SIG-M5 (cell line): ENCODE measurements at places on chromosomes 4 and X.

GRCh38 chrX:63755892-63756291 is 29.1 kb downstream of the ARHGEF9 start:
- DNase-seq, result no peak

DNA sequence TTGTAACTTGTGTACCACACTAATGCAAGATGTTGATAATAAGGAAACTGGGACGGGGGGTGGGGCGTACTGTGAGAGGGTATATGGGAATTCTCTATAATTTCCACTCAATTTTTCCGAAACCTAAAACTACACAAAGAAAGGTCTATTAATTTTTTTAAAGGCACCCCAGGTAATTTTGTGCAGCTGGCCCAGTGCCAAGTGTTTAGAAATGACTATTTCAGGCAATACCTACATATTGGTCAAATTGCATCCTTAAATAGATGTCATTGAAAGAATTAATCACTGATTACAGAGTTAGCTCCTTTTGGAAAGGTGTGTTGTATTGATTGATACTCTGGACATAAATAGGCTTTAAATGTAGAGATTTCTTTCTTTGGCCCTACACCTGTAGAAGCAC is 10.1 kb upstream of the MTMR1 start:
- no peak for DNase-seq

GRCh38 chr4:98838531-98838930 is 90.4 kb downstream of the EIF4E start:
- DNase-seq, result no peak

DNA sequence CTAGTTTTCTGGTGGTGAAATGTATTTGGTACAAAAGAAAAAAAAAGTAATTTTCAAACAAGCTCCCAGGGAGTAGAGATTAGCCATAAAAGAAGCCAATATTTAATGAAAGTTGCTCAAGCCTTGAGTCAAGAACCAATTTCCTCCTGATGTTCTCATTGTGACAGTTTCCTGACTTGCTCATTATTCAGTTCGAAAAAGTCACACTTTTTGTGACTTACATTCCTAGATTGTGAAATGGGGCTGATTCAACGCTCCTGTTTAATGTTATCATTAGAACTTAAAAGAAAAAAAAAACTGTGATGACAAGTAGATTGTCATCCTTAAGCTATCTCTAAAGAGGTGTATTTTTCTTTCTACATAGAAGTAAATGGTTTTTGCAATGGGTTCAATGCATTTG is 122.6 kb upstream of the BMPR1B start:
- no peak for DNase-seq

DNA sequence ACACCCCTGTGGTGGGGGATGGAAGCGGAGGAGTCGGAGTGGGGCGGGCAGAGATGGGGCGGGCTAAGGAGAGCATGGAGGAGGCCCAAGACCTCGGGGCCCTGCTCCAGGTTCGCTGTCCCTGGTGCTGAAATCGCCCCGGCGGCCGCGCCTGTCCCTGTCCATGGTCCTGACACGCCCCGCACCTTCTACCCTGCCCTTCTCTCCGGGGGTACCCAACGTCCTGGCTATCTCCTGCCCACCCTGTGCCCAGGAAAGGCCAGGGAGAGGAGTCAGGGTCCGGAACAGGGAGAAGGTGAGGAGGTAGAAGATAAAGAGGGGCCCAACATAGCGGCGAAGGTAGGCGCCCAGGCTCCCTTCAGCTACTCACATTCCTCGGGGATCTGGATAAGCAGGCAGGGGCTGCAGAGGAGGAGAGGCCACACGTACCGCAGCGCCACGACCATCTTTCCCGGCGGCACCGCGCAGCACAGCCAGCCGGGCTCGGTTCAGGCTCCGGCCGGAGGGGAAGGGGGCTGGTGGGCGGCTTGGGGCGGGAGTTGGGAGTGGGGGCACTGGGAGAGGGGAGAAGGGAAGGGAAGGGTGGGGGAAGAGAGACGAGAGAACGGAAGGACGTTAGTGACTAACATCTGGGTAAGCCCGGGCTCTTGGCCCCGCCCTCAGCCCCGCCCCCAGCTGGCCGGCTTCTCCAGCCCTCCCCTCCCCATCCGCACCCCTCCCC is 10.4 kb downstream of the L1CAM start:
- DNase-seq, result no peak

- DNase-seq, result no peak
Observed at GRCh38 chrX:38649221-38649620, 87.9 kb downstream of the TSPAN7 start.

DNA sequence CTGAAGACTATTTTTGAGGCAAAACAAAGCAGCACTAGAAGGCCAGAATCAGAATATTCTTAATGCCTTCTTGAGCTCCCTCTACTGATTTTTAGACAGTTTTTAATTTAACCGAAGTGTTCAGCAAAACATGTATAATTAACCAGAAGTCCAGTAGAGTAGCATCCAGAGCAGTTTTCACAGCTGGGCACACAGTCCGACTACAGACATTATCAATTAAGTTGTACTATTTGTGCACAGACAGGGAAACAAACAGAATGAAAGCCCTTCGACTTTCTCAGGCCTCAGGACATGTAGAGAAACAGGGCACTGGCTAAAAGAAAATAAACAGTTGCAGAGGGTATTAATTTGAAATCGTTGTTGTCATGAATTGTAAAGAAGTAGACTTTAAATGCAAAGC is 11.9 kb downstream of the FSTL5 start:
- DNase-seq, result no peak

- no peak for DNase-seq
Observed at GRCh38 chrX:145848448-145848847, 30.8 kb downstream of the SLITRK2 start.

DNA sequence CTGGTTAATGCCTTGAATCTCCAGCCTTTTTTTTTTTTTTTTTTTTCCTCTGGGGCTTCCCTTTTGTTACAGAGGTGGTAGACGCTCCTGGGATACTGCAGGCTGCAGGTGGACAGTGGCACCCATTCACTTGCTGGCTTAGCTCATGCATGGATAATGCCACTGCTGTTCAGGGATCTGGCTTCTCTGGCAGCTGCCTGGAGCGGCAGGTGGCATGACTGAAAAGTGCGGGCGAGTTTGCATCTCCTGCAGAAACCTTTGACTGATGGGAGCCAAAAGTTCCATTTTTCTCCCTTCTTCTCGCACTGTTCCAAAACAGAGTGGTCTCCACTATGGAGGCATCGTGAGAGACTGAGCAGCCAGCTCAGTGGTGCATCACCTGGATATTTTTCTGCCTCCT is 5.9 kb upstream of the STIM2 start:
- no peak for DNase-seq

GRCh38 chr4:150136036-150136435 is 57.8 kb downstream of the DCLK2 start:
- DNase-seq, result no peak

DNA sequence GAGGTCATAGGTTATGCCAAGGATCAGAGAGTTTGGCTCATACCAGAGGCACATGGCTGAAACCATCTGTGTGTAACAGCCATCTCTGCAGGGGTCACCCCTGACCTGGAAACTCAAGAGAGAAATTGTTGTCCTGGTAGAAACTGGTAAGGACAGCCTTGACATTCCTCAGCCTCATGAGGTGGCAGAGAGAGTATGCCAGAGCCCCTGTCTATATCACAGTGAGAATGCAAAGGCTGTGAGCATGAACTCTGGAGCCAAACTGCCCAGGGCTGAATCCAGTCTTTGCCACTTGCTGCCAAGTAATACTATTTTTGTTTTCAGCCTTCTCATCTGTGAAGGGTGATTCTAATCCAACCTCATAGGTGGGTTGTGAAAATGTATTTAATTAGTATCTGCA is 37.1 kb upstream of the CCDC149 start:
- no peak for DNase-seq

DNA sequence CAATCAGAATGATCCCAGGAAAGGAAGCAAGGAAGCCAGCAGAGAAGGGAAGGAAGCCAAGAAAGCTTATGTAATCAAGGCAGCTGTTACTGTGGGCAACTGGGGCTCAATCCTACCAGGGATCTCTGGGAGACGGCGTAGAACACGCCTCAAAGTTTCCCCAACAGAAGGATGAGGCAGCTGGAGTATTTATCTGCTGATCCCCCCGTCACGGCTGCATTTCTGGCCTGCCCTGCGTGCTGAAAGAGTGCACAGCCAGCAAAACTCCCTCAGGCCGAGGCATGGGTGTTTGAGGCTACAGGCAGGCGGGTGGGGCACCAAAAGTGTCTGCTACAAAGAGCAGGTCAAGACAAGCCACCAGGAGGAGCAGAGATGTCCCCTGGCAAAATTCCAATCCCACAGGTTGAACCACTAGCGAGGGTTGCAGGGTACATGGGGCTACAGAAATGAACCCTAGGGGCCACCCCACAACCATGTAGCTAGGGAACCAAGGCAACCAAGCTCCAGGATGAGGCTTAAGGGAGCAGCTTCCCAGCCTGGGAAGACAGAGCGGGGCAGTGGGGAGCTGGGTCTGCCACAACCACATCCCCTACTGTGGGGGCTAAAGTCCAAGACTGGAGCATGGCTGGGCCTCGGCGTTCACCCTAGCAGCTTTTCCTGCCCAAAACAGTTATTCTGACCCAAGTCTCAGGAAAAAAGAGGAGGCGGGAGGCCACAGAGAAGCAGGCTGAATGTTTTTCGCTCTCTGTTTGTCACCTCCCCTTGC is 113.4 kb downstream of the BCOR start:
- DNase-seq, result no peak

DNA sequence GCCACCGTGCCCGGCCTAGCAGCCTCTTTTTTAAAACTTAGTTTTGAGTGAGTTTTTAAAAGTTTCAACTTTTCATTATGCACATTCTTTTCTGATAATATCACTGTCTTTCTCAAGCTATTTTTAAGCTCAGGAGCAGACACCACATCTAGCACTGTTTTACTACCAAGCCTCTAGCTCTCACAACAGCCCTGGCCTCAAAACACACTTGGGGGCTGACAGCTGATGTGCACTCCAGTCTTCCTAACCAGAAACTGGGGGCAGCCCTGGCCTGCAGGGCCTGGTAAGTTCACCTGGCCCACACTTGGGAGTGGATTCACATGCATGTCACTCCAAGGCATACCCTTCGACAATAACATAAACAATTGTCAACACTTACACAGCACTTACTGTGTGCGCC is 34.0 kb downstream of the CENPU start:
- no peak for DNase-seq

- no peak for DNase-seq
Observed at GRCh38 chrX:17860179-17860780, 818 bp downstream of the RAI2 start.

- DNase-seq, result no peak
Observed at GRCh38 chr4:138680256-138680655, 335.3 kb upstream of the NOCT start.

- DNase-seq, result no peak
Observed at GRCh38 chrX:45850775-45851433, 650.2 kb upstream of the DIPK2B start.

DNA sequence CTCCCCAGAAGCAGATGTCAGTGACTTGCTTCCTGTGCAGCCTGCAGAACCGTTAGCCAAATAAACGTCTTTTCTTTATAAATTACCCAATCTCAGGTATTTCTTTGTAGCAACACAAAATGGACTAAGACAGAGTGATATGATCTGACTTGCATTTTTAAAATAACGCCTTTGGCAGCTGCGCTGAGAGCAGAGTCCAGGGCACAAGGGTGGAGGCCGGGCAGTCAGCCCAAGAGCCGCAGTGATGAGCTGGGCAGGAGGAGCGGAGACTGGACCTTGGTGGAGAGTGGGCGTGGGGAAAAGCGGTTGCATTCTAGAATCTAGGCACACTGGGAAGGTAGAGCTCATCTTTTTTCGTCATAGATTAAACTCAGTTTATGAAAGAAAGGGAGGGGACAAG is 56.5 kb upstream of the ACSL1 start:
- no peak for DNase-seq

GRCh38 chr4:127209580-127210095 is 423.1 kb upstream of the INTU start:
- no peak for DNase-seq

- no peak for DNase-seq
Observed at GRCh38 chrX:123854329-123854728, 5.5 kb upstream of the XIAP start.

- no peak for DNase-seq
Observed at GRCh38 chr4:34709564-34709963, 1534.8 kb downstream of the ARAP2 start.

DNA sequence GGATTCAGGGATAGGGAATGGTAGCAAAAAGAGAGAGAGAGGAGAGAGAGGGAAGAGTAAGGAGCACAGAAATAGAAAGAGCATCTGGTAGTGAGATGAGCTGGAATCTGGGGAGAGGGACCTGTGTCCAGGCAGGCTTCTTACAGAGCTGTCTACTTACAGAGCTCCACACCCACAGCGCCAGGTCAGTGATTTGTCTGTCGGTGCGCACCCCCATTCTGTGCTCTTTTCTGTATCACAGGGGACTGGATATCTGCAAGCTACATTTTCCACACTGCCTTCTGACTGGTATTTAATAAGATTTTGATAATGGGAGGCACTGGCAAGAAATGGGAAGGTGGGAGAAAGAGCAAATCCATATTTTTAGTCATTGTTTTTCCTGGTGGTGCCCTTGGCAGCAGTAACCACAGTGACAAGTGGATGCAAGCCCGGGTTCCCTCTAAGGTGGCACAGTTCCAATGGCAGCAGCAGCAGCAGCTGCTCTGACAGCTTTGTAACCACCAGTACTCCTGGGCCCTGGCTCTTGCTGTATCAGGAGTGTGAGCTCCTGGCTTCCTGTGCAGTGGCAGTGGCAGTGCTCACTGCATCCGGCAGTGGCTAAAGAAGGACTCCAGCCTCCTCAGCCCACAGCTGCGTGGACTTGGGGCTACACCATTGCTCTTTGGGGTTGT is 300.5 kb downstream of the TRIML1 start:
- DNase-seq, result no peak

DNA sequence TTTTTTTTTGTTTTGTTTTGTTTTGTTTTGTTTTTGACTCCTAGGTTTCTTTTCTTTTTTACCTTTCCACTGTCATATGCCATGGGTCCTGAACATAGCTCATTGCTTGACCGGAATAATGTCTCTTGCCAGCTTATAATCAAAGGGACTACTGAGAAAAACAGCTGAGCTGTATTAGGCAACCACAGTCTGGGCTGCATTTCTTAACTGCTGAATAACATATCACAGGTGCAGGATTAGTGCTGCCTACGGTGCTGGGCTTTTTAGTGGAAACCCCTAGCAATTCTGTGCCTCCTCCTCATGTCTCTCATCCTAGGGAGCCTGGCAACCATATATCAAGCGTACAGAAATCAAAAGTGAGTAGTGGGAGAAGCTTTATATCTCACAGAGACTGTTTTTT is 333.5 kb downstream of the BMPR1B start:
- DNase-seq, result no peak

- DNase-seq, result no peak
Observed at GRCh38 chr4:38738940-38739803, 43.6 kb downstream of the TLR10 start.

DNA sequence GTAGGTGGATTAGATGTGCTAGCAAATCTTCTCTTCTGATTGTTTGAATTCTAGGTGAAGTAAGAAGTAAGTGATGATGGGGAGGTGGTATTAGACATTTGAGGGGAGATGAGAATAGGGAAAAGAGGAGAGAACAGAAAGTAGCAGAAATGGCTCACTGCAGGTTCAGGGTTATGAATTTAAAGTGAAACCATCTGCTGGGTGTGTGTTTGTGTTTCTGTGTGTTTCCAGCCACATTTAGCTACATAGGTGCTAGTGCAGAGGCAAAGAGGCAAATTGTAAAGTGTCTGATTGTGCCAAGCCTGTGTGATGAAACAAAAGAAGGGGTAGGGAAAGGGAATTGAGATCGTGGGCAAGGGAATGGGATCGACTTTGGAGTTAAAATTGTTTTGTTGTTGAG is 50.6 kb downstream of the ZFX start:
- no peak for DNase-seq

GRCh38 chrX:132127743-132128142 is at the start of gene FRMD7:
TSS of gene FRMD7 (minus strand) at chrX:132128020. CDS start at chrX:132127844, 176 bp downstream.
- no peak for DNase-seq
